ENCODE measurements at places on chromosomes 11 and 22.

DNA sequence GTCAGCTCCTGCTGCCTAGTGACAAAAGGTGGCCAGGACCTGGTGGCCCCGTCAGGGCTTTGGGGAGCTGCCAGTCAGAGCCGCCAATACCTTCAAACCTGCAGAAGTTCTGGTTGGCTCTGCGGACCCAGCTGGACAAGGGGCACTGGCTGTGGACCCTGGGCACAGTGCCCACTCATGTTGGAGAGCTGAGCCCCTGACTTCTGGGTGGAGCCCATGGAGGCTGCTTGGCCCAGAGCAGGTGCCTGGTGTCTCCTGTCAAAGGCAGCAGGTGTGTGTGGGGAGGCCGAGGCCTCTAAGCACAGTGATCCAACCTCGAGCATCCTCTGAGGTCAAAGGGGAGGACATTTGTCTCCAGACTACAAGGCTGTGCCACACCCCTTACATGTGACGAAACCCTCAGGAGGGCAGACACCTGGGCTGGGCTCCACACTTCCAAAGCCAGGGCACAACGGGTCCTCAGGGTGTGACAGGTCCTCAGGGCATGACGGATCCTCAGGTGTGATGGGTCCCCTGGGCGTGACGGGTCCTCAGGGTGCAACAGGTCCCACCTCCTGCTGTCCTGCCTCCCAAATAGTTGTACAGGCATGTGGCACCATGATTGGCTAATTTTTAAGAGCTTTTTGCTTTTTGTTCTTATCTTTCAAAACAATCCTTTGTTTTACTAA is 37.0 kb downstream of the MUC2 start:
- DNase-seq = no peak

GRCh38 chr11:61832754-61833153 is 4.7 kb downstream of the FADS2 start:
- DNase-seq = no peak

DNA sequence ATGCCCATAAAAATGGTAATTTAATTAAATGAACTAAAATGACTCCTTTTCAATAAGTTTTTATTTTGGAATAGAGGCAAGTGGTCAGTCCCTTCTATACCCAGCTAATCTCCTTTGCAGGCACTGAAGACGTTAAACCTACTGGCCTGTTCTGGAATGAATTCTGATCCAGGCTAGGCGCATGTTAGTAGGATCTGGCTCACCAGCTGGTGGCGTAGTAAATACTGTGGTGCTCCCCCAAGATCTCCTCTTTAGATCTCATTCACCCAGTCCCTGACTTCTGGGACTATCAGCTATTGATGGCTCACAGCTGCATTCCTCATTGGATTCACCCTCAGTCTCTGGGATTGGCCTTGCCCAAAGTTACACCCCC is 173.7 kb upstream of the DDI1 start:
- no peak for DNase-seq

DNA sequence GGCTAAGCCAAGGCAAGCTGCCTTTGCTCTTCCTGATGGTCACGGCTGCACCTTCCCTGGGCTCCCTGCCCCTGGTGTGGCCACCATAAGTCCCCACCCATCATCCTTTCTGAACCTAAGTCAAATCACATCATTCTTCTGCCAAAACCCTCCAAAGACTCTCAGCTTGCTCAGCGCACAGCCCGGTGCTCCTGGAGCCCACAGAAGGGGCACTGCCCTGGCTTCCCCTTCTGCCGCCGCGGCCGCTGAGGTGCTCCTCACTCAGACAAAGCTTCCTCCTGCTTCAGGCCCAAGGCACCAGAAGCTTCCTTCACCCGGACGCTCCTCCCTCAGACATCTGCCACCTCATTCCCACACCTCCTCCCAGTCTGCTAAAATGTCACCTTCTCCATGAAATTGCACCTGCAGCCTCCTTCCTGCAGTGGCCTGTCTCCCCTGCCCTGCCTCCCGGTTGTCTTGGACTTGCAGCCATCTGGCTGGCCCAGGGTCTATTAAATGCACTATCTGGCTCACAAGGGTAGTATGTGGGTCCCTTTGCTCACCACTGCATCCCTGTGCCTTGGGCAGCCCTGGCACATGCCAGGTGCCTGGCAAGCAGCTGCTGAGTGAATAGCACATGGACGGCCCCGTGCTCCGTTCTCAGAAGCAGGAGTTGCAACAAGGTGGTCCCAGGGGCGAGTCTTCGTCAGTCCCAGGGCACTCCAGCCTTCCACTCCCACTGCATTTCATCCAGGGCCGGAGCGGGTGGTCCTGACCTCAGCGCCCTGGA is 108.2 kb downstream of the WNT7B start:
- no peak for DNase-seq

GRCh38 chr11:24289301-24289700 is 207.6 kb upstream of the LUZP2 start:
- no peak for DNase-seq

GRCh38 chr11:18705651-18706281 is 7.2 kb downstream of the TMEM86A start:
- DNase-seq = no peak

GRCh38 chr11:60658409-60658808 is 41.0 kb upstream of the MS4A8 start:
- peak; percentile 90 for DNase-seq

DNA sequence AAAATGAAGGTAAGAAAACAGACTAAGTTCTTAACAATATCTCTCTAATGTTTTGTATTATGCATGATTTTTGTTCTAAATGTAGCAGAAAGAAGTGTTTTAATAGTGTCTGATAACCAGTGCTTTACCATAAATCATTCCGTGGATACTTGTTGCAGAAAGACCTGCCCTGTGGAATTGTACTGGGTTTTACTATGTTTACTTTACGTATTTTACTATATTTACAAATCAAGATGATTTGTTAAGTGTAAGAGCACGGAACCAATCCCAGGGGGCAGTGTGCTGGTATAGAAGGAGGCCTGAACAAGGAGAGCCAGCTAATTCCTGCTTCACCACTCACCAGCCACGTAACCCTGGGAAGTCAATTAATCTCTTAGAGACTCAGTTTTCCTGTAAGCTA is 1.4 kb downstream of the HTR3B start:
- DNase-seq = peak; percentile 29

Measured in NCI-H1417 treated with DMSO at 0.1 percent for 48 hours (cell line).